ENCODE measurements at places on chromosomes 2 and 18. TPM values are rescaled to one million over a fixed set of nuclear protein-coding genes. Genes with fewer than 3 reads are reported as not detected.

INSIG2 gene
- polyA plus RNA-seq: 17.0 TPM

SH3RF3 gene
- polyA plus RNA-seq: not detected

SH2D6 gene
- not detected for polyA plus RNA-seq

RHOB gene
- polyA plus RNA-seq: 14.0 TPM

FSHR gene
- polyA plus RNA-seq: not detected

IL1F10 gene
- not detected for polyA plus RNA-seq

PGAP1 gene
- 0.56 TPM for polyA plus RNA-seq

FMNL2 gene
- 0.24 TPM for polyA plus RNA-seq

FEV gene
- not detected for polyA plus RNA-seq

FRZB gene
- polyA plus RNA-seq: 0.90 TPM

HOXD11 gene
- not detected for polyA plus RNA-seq

DOCK10 gene
- 26.9 TPM for polyA plus RNA-seq

USP34 gene
- polyA plus RNA-seq: 21.5 TPM

SKOR2 gene
- polyA plus RNA-seq: not detected

DSC1 gene
- polyA plus RNA-seq: 0.54 TPM

IGFBP5 gene
- not detected for polyA plus RNA-seq

TEKT4 gene
- not detected for polyA plus RNA-seq

CYP20A1 gene
- polyA plus RNA-seq: 34.9 TPM

TMEM200C gene
- not detected for polyA plus RNA-seq

CD207 gene
- polyA plus RNA-seq: not detected

EVX2 gene
- not detected for polyA plus RNA-seq

GPR45 gene
- polyA plus RNA-seq: not detected

TMSB10 gene
- polyA plus RNA-seq: 6,394 TPM

CACNB4 gene
- polyA plus RNA-seq: 0.43 TPM

EMILIN1 gene
- 0.61 TPM for polyA plus RNA-seq

INHBB gene
- not detected for polyA plus RNA-seq

BCL2L11 gene
- 22.3 TPM for polyA plus RNA-seq

MC5R gene
- not detected for polyA plus RNA-seq

ALPG gene
- polyA plus RNA-seq: not detected

UGT1A7 gene
- not detected for polyA plus RNA-seq

UGT1A8 gene
- not detected for polyA plus RNA-seq

KCTD1 gene
- polyA plus RNA-seq: 0.55 TPM

CNGA3 gene
- not detected for polyA plus RNA-seq

SCTR gene
- polyA plus RNA-seq: not detected

CXCR2 gene
- 0.40 TPM for polyA plus RNA-seq

ADD2 gene
- 17.3 TPM for polyA plus RNA-seq

ACVR2A gene
- 0.59 TPM for polyA plus RNA-seq

OSBPL1A gene
- polyA plus RNA-seq: 0.84 TPM

TGFA gene
- polyA plus RNA-seq: 0.06 TPM

RAPGEF4 gene
- not detected for polyA plus RNA-seq

CFAP210 gene
- not detected for polyA plus RNA-seq

All from IgD-negative memory B cell (primary cell).